ENCODE measurements at places on chromosomes 3 and 15.

- DNase-seq, result no peak
Measured at GRCh38 chr3:120227710-120228347, 57.2 kb downstream of the GPR156 start.

GRCh38 chr3:42710323-42711021 lies 7.9 kb upstream of the HHATL start:
- no peak for DNase-seq

- peak; percentile 53 for DNase-seq
Measured at GRCh38 chr3:113094337-113095221, 103.8 kb downstream of the GTPBP8 start.

DNA sequence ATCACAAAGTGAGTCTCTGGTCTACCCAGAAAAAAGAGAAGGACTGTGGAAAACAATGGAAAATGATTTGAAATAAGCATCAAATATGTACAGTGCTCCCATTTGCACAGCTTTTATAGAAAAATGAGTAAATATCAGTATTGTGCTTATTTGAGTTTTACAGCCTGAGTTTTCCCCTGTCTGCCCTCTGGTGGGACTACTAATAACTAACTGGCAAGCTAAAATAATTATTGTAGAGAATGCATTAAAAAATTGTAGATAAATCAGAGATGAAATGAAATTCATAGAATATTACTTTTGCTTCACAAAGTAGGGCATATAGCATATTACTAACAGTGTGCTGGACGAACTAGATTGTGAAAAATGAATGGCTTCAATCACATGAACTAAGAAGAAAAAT lies 287.1 kb downstream of the NAALADL2 start:
- DNase-seq, result no peak

GRCh38 chr3:121411523-121411922 lies 134.3 kb downstream of the POLQ start:
- no peak for DNase-seq

DNA sequence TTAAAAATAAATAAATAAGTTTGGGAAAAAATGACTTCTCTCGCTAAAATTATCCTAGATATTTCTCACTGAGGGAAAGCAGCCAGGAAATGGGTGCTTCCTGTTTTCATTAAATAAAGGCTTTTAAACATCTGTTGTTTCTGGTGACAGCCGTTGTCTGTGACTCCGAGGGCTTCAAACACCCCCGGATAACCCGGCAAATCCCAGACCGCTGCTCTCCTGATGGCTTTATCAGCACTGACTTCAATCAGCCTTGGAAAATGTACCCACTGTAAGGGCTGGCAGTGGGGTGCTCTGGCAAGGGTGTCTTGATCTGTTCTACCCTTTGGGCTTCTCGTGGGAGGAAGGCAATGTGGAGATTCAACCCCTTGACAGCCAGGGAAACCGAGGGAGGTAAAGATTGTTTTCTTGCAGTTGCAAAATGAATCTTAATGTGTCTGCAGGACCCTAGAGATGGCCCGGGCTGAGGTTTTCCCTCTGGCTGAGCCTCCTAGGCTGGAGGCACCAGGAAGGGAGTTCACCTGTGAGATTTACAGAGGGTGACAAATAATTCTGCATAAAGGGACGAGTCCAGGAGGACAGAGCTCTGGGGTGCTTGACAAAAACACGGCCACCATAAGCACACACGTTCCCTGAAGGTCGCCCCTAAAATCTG lies 33.6 kb upstream of the SEC13 start:
- no peak for DNase-seq

GRCh38 chr3:45612138-45612537 lies 17.6 kb downstream of the LIMD1 start:
- no peak for DNase-seq

DNA sequence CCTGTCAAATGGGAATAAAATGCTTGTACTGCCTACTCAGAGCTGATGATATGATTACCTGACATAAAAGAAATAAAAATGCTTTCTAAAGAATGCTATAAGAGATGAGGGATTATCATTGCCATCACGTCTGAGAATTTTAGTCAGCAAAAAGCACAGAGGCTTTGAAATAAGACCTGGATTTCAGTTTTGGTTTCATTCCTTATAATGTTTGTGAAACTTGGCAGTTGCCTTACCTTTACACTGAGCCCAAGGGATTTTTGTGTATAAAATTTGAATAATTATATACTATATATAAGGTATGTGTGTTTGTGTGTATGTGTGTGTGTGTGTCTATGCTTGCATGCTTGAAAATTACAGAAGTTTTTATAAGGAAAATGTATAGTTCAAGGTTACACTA lies 634.8 kb upstream of the BCHE start:
- DNase-seq, result no peak

GRCh38 chr3:22746221-22746620 lies 456.9 kb upstream of the UBE2E2 start:
- no peak for DNase-seq

- DNase-seq, result no peak
Measured at GRCh38 chr3:44511238-44511566, 33.7 kb upstream of the ZNF445 start.

DNA sequence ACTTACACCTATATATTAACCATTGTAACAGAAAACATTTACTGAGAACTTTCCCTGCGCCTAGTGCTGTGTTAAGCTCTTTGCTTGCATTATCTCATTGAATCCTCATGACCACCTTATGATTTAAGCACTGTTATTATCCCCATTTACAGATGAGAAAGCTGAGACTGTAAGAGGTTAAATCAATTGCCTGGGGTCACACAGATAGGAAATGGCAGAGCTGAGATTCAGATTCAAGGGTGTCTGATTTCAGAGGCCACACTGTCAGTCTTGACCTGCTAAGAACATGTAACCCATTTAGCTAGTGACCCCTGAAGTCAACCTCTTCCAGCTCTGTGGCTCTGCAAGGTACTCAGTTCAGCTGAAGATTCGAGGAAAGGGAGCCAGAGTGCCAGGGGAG lies 143.9 kb downstream of the TLE3 start:
- DNase-seq, result no peak

DNA sequence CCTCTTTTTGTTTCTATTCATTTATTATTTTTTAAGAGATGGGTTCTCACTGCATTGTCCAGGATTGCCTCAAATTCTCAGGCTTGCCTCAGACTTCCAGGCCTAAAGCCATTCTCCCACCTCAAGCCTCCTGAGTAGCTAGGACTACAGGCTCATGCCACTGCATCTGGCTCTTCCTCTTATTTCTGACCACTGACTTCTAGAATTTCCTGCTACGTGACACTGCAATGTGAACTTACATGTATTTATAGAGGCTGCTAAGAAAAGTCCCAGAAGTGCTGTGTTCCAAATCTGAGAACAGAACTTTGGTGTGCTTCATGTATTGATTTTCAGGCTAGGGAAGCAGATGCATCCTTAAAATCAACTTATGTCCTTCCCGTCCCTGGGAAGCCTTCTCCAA lies 407.4 kb downstream of the RSL24D1 start:
- no peak for DNase-seq
